Central memory CD8-positive, alpha-beta T cell (primary cell): ENCODE measurements at places on chromosomes 11 and 22.

GRCh38 chr11:59898650-59899049, 20.1 kb downstream of the OOSP3 start:
- H3K4me3 ChIP-seq, result no peak overlapping the region
- no peak for DNase-seq
- no peak overlapping the region for H3K27ac ChIP-seq
- no peaks in the 10 kb centered on the region for H3K4me1 ChIP-seq
- peaks cover 27% of the 10 kb centered on the region for H3K27me3 ChIP-seq
- peaks cover 2% of the 10 kb centered on the region for H3K36me3 ChIP-seq

DNA sequence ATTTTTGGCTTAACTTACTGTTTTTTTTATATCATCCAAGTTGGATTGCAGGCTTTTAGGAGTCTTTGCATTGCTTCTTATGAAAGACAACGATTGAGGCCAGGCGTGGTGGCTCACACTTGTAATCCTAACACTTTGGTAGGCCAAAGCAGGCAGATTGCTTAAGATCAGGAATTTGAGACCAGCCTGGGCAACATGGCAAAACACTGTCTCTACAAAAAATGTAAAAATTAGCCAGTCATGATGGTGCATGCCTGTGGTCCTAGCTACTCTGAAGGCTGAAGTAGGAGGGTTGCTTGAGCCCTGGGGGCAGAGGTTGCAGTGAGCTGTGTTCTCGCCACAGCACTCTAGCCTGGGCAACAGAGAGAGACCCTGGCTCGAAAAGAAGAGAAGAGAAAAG, 56.6 kb downstream of the BID start:
- DNase-seq, result no peak
- peaks cover 2% of the 10 kb centered on the region for H3K36me3 ChIP-seq
- peak overlapping the region; percentile 88 for H3K27ac ChIP-seq
- no peaks in the 10 kb centered on the region for H3K27me3 ChIP-seq
- H3K4me3 ChIP-seq, result no peak overlapping the region

DNA sequence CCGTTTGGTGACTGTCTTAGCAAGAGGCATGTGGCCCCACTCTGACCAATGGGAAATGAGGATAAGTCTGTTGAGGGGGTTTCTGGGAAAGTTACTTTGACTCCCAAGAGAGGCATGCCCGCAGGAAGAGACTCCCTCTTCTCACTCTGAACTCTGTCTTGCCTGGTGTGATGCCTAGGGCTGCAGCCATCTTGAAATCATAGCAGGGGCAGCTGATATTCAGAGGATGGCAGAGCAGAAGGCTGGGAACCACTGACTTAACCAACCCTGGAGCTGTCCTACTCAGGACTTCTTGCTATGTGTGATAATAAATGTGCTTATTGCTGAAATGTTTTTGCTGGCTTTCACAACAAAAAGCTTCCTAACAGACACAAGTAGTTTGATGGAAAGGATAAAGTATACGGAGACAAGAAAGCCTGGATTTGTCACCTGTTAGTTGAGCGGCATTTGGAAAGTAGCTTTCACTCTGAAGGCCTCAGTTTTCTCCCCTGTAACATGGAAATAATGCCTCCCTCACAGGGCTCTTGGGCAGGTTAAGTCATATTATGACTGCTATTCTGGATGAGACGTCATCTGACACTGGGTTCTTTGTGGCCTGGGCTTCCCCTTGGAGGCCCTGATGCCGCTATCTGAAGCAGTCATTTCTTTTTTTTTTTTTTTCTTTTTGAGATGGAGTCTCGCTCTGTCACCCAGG, 128.5 kb downstream of the CEP164 start:
- H3K36me3 ChIP-seq, result no peaks in the 10 kb centered on the region
- no peak for DNase-seq
- peaks cover 64% of the 10 kb centered on the region for H3K27me3 ChIP-seq
- no peak overlapping the region for H3K4me3 ChIP-seq
- H3K4me1 ChIP-seq, result no peaks in the 10 kb centered on the region

DNA sequence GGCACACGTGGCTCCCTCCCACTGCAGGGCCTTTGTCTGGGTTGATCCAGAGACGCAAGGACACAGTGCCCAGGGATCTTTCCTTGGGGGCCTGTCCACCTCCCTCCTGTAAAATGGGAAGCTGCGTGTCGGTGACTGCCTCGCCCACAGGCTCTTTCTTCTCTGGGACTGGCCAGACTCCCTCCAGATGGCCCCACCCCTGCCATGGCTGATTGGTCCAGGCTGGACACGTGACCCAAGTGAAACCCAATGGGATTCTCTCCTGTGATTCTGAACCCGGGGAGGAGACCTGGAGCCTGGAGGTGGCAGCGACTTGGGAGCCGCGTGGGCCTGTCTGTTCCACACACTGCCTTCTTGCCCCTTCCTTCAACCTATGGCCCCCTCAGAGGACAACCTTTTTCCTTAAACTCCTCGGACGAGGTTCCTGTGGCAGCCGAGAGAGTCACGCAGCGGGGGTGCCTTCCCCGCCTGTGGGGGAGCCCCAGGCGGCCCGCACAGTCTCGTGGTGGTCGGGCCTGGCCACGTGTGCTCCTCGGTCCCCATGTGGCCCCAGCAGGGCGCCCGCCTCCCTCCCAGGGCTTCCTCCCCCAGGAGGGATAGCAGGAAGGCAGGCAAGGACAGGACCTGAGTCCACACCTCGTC, 12.4 kb upstream of the MPPED1 start:
- peaks cover 64% of the 10 kb centered on the region for H3K27me3 ChIP-seq
- H3K4me3 ChIP-seq, result no peak overlapping the region
- H3K36me3 ChIP-seq, result peaks cover 1% of the 10 kb centered on the region

GRCh38 chr11:34630544-34630943, 9.7 kb downstream of the EHF start:
- H3K27ac ChIP-seq, result no peak overlapping the region
- H3K36me3 ChIP-seq, result no peaks in the 10 kb centered on the region
- H3K27me3 ChIP-seq, result peaks cover 11% of the 10 kb centered on the region

DNA sequence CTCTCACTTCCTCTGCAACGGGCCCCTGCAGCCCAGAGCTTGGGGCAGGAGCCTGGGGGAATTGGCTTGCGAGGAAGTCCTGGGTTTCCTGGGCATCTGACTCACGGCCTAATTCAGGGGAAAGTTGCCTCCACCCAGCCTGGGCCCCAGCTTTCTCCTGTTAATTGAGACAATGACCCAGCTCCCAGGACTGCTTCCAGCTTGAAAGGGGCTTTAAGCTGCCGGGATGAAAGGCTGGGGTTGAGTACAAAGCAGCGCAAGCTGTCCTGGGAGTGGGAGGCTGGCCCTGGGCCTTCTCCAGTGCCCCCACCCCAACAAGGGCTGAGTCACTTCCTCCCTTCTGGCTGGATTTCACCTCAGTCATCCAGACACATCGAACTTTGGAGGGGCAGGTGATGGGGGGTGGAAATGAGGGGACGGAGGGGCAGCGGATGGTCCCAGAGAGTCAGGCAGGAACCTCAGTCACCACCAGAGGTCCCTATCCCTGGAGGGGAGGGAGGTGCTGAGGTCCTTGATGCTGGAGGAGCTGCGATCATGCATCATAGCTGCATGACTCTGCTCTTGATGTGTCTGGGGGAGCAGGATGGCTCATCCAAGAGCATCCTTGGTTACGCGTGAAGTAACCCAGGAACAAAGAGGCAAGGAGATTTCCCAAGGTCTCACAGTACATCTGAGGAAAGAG, 30.1 kb upstream of the OAF start:
- peak; percentile 6 for DNase-seq
- no peak overlapping the region for H3K4me3 ChIP-seq
- no peaks in the 10 kb centered on the region for H3K4me1 ChIP-seq
- H3K36me3 ChIP-seq, result peaks cover 2% of the 10 kb centered on the region
- H3K27me3 ChIP-seq, result peaks cover 41% of the 10 kb centered on the region

GRCh38 chr11:111559800-111560464, 19.4 kb downstream of the LAYN start:
- no peaks in the 10 kb centered on the region for H3K4me1 ChIP-seq
- DNase-seq, result no peak
- H3K27ac ChIP-seq, result no peak overlapping the region
- H3K27me3 ChIP-seq, result no peaks in the 10 kb centered on the region

DNA sequence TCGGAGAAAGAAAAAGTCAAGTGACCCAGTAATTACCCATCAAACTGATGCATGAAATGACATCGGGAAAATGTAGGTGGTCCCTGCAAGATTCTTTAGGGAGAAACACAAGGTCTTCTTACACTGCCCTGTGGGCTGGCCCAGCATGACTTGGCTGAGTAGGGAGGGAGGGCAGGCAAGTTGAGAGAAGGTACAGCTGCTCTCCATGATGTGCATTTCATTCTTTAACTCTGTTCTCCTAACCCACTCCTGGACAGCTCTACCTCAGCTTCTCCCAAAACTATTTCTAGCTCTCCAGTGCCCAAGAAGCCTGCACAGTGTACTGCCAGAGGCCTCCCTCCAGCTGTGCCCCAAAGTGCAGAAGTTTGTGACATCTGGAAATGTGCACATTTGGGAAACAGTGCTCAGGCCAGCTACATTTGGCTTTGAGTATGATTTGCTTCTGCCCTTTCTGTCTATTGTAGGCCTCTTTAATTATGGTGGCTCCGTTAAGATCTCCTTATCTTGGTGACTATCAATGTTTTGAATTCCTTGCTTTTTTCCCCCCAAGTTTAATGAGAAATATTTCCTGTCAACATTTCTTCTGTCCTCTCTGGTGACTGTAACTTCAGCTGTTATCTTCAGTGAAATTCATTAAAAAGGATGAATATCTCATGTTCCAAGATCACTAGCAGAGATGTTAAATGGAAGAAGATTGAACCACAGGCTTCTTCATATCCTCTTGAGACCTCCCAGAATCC, 26.7 kb upstream of the PRSS23 start:
- H3K36me3 ChIP-seq, result no peaks in the 10 kb centered on the region
- no peaks in the 10 kb centered on the region for H3K4me1 ChIP-seq
- no peak overlapping the region for H3K4me3 ChIP-seq

GRCh38 chr11:125512106-125512505, 16.0 kb upstream of the FEZ1 start:
- no peak overlapping the region for H3K4me3 ChIP-seq
- H3K27me3 ChIP-seq, result no peaks in the 10 kb centered on the region
- H3K36me3 ChIP-seq, result peaks cover 4% of the 10 kb centered on the region
- no peak for DNase-seq

DNA sequence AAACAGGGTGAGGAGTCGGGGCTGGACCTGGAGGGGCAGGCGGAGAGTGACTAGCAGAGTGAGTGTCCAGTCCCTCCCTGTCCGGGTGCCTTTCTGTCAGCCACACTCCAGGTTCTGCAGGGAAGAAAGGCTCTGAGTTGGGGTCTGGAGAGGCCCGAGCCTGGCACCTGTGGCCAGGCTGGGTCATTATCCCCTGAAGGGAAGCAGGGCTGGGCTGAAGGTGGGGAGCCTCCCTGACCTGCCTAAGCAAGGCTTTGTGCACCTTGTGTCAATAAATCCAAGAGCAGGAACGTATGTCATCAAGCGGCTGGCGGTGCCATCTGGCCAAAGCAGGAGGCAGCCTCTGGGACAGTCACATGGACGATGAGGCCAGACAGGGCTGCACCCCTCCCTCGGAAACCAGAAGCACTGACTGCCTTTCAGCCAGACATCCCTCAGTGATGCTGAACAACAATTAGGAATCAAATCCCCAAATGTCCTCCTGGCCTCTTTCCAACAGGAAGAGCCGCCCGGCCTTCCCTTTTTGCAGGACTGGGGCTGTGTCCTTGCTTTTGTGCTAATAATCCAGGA, 73.9 kb upstream of the FGF3 start:
- no peaks in the 10 kb centered on the region for H3K36me3 ChIP-seq
- no peak overlapping the region for H3K4me3 ChIP-seq
- H3K27me3 ChIP-seq, result peaks cover 64% of the 10 kb centered on the region
- no peak for DNase-seq
- H3K4me1 ChIP-seq, result no peaks in the 10 kb centered on the region

GRCh38 chr22:44186121-44186510, 5.4 kb downstream of the PARVG start:
- DNase-seq, result no peak
- H3K4me3 ChIP-seq, result no peak overlapping the region
- H3K27ac ChIP-seq, result no peak overlapping the region
- no peaks in the 10 kb centered on the region for H3K27me3 ChIP-seq
- peaks cover 25% of the 10 kb centered on the region for H3K4me1 ChIP-seq

GRCh38 chr11:31913985-31914384, 102.9 kb upstream of the PAX6 start:
- H3K4me3 ChIP-seq, result no peak overlapping the region
- H3K27ac ChIP-seq, result no peak overlapping the region
- peaks cover 38% of the 10 kb centered on the region for H3K27me3 ChIP-seq
- DNase-seq, result no peak

DNA sequence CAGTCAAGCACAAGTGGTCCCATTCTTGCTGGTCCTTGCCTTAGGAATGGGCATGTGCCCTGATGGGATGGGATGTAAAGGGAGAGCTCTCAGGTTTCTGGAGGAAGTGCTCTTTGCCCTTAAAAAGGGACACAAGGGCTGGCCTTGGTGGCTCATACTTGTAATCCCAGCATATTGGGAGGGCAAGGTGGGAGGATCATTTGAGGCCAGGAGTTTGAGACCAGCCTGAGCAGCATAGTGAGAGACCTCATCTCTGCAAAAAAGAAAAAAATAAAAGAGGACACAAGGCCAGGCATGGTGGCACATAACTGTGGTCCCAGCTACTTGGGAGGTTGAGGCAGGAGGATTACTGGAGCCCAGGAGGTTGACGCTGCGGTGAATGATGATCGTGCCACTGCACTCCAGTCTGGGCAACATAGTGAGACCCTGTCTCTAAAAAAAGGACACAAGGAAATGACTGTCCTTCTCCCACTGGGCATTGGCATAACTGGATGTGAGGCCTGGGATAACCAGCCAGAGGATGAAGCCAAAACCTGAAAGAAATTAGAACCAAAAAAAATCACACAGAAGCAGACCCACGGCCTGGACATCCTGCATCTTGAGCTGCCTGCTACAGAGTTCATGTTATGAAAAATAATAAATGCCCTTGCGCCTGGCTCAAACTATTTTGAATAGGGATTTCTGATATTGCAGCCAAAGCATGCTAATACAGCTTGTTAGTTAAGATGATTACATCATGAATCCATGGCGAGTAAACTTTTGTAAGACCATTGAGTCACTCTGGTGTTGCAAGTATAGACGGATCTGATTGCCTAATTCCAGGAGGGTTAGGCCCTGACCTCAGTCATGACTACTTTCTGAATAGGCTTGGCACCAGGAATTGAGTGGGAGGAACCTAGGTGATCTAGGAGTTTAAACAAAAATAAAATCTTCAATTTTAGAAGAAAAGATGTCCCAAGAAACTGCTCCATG, 12.9 kb upstream of the CRKL start:
- DNase-seq, result no peak
- H3K27ac ChIP-seq, result no peak overlapping the region
- no peaks in the 10 kb centered on the region for H3K36me3 ChIP-seq

- no peak for DNase-seq
- no peak overlapping the region for H3K27ac ChIP-seq
- peaks cover 20% of the 10 kb centered on the region for H3K4me1 ChIP-seq
- H3K4me3 ChIP-seq, result no peak overlapping the region
- H3K36me3 ChIP-seq, result peaks cover 12% of the 10 kb centered on the region
- no peaks in the 10 kb centered on the region for H3K27me3 ChIP-seq
Observed at GRCh38 chr11:44604171-44604581, 38.7 kb downstream of the CD82 start.
